ENCODE measurements at places on chromosomes 16 and 17. TPM values are rescaled to one million over a fixed set of nuclear protein-coding genes. Genes with fewer than 3 reads are reported as not detected.

DNA sequence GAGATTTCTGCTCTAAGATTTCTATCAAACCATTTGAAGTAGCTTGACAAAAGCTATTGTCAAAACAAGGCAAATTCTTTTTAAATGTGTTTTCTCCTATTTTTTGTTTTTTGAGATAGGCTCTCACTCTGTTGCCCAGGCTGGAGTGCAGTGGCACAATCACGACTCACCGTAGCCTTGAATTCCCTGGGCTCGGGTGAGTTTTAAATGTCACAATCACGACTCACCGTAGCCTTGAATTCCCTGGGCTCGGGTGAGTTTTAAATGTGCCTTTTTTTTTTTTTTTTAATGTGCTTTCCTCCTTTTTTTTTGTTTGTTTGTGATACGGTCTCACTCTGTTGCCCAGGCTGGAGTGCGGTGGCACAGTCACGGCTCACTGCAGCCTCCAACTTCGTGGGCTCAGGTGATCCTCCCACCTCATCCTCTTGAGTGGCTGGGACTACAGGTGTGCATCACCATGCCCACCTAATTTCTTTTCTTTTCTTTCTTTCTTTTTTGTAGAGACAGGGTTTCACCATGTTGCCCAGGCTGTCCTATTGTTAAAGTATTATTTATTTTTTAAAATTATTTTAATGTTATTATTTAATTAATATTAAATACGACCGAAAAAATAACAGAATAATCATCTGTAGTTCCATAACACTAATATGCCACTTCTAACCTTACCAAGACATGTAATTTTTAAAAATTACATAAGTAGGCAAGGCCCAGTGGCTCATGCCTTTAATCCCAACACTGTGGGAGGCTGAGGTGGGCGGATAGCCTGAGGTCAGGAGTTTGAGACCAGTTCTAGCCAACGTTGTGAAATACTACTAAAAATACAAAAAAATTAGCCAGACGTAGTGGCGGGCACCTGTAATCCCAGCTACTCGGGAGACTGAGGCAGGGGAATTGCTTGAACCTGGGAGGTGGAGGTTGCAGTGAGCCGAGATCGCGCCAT is 69.7 kb upstream of the FA2H start:
- H3K4me3 ChIP-seq = no peak overlapping the region
- H3K27ac ChIP-seq = no peak overlapping the region
- no peaks in the 10 kb centered on the region for H3K36me3 ChIP-seq
- no peak for DNase-seq
- H3K27me3 ChIP-seq = no peaks in the 10 kb centered on the region

The HBQ1 gene
- polyA plus RNA-seq = not detected

DNA sequence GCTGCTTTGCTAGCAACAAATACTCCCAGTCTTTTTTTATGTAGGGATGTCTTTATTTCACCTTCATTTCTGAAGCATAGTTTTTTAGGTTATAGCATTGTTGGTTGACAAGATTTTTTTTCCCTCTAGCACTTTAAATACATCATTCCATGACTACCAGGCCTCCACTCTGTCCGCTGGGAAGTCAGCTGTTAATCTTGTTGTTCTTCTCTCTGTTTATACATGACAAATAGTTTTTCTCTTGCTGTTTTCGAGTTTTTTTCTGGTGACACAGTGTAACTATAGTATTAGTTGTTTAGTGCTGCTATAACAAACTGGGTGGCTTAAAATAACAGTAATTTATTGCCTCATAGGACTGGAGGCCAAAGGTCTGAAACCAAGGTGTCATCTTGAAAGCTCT is 205.5 kb upstream of the CNTNAP4 start:
- H3K27ac ChIP-seq = no peak overlapping the region
- no peak for DNase-seq
- H3K36me3 ChIP-seq = no peaks in the 10 kb centered on the region
- no peaks in the 10 kb centered on the region for H3K4me1 ChIP-seq
- H3K4me3 ChIP-seq = no peak overlapping the region
- H3K27me3 ChIP-seq = no peaks in the 10 kb centered on the region

DNA sequence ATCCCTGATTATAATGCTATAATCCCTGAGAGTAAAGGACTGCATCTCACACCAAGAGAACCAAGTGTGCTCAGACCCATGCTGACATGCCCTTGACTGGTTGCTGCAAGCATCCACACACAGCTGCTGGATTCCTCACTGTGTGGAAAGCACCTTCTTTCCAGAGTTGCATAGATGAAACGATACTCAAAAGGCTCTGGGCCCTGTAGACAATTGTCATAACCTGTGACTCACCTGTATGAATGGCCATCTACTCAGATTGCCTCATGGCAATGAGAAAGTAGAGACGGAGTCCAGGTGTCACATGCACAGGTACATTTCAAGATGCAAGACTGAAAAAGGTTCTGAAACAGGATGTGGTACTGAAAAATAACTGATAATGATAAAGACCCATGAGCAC is 58.1 kb downstream of the MPHOSPH6 start:
- no peaks in the 10 kb centered on the region for H3K4me1 ChIP-seq
- DNase-seq = no peak
- no peak overlapping the region for H3K27ac ChIP-seq
- no peaks in the 10 kb centered on the region for H3K27me3 ChIP-seq

The ETV4 gene
- 0.50 TPM for polyA plus RNA-seq

The CSH1 gene
- not detected for polyA plus RNA-seq
